DND-41 (cell line): ENCODE measurements at places on chromosomes 13 and 19.

- DNase-seq: no peak
These were observed 313.5 kb downstream of the KLF12 start for GRCh38 chr13:73820688-73821087.

DNA sequence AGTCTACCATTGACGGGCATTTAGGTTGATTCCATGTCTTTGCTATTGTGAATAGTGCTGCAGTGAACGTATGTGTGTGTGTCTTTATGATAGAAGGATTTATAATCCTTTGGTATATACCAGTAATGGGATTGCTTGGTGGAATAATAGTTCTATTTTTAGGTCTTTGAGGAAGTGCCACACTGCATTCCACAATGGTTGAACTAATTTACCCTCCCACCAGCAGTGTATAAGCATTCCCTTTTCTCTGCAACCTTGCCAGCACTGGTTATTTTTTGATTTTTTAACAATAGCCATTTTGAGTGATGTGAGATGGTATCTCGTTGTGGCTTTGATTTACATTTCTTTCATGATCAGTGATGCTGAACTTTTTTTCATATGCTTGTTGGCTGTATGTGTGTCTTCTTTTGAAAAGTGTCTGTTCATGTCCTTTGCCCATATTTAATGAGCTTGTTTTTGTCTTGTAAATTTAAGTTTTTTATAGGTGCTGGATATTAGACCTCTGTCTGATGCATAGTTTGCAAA, 37.5 kb downstream of the RFC3 start:
- no peak for DNase-seq

DNA sequence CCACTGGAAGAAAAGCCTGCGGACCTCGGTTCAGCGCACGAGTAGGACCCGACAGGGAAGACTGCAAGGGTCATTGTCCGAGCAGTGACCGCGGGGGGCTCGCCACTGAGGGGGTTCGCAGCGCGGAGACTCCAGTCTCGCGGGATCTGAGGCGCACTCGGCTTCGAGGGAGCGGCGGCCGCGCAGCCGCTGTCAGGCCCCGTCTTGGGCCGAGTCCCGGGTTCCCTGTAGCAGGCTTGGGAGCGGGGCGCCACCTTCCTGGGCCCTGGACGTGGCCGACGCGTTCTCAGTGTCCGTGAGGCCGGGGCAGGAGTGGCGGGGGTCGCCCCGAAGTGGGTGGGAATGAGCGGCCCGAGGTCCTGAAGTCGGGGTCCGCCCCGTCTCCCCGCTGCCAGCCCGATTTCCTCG, 474 bp upstream of the FAM174C start:
- DNase-seq: no peak

DNA sequence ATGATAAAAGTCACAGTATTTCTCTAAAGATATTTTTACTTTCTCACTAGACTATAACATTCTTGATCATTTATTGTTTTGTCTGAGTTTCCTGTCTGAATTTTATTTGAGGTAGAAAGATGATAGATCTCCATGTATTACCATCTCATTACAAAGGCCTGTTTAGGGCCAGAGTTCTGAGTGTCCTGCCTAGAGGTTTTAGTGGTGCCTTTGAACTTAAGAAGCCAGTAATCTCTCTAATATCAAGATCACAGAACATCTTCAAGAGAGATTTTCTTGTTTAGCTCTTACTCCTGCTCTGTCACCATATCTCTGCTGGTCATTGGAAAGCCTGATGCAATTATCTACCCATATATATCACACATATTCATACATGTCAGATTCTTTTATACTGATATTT, 101.5 kb downstream of the ZAR1L start:
- DNase-seq: no peak
